ENCODE measurements at places on chromosomes 7 and 10.

DNA sequence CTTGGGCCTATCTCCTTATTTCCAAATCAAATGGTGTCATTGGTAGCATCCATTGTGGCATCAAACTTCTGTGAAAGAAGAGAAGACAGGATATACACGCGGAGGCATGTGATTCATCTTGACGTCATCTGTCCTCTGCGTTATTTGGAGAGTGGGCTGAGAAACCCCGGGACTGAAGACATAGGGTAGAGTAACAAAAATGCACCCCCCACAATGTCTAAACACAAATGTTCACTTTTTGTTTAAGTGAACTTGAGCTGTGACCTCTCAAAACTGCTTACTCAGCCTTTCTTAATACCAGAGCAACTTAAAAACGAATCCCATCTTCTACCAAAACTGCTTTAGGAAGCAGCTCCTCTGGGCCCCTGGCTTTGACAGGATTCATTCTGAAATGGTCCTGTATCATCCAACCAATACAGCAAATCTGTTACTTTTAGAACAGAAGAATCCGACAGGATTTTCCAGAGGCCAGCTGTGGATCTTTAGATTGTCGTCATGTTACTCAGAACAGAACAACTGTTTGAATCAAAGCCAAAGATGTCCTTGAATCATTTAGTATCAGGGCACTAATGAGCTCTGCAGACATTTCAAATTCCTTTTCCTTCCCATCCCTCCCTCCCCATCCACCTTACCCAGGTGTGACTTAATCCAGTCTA, 438.1 kb downstream of the SUGCT start:
- no peak for DNase-seq

DNA sequence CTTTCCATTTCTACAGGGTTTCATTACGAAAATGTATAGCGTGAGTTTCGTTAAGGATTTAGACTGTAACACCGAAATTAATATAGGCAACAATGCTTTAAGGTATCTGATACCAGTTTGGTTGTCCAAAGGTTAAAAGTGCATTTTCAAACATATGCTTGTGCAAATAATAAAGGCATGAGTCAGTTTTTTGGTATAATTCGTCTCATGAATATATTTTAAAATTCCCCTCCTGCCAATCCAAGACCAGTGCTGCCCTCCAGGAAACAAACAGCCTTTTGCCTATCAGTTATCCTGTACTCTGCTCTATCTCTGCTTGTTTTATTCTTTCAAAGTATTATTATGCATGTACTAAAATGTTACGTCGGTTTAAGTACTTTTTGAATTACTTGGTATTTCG, 2.0 kb downstream of the LCOR start:
- no peak for DNase-seq

DNA sequence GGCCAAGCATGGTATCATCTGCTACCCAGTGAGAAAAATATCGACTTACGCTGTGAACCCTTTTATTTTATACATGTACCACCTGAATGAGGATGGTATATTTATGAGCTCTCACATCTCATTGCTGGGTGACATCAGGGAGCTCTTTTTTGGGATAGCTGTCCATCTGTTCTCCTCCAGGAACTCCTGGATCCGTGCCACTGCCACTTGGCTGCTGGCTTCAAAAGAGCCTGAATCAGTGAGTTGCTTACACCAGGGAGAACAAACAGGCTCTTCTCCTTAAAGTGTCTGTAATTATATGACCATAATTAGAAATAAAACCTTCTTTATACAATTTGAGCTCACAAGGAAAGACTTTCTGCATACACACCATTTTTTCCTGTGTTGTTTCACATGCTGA, 106.2 kb downstream of the KAT6B start:
- no peak for DNase-seq

DNA sequence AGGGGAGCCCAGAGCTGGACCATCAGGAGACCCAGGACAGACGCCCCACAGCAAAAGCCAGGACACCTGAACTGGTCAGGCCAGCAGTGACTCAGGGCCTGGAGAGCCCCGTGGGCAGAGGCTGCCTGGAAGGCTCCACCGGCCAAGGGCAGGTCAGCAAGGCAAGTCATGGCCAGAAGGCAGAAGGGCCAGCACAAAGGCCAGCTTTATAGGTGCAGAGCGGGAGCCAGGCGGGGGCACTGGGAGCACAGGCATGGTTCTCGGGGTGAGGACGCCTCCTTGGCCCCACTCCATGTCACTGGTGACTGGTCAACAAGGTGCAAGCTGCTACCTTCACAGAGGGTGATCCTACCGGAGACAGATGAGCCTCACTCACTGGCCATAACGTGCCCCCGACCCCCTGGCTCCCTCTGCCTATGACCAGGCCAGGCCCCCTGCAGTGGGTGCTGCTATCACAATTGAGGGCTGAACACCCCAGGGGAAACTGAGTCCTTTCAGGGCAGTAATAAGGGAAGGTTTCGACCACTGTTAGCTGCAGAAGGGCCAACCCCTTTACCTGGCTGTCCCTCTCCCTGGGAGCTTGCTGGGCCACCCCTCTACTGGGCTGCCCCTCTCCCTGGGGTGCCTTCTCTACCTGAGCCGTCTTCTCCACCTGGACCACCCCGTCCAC, 317.4 kb downstream of the PTPRN2 start:
- DNase-seq = no peak

- no peak for DNase-seq
Measured at GRCh38 chr7:158868764-158869410, 12.5 kb downstream of the DYNC2I1 start.

DNA sequence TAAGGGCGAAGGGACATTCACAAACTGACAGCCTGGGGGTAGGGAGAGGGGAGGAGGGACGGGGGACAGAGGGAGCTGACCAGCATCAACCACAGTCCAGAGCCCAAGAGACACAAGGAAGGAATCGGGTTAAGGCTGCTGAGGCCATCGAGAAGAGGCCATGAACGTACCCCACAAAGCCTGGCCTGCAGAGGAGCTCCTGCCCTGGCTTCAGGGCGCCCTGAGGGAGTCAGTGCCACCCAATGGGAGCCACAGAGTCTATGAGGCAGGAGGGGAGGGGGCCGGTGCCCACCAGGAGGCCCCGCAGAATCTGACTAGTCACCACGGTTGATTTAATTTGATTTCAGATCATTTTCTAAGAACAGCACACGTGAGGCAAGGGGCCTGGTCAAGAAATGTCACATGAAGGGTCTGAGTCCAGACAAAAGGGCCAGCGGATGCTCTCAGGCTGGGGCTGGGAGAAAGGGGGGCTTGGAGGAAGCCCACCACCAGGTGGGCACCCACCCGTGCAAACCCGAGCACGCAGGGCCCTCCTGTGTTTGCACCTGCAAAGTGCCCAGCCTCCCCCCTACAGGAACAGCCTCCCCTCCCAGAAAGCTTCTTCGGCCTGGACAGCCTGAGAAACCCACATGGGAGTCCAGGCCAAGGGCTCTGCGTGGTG, 40.4 kb downstream of the CAMK2B start:
- DNase-seq = no peak

- no peak for DNase-seq
Measured at GRCh38 chr10:74419958-74420375, 268.9 kb downstream of the ADK start.

GRCh38 chr7:114703677-114704076, 218.2 kb upstream of the MDFIC start:
- DNase-seq = no peak

- DNase-seq = no peak
Measured at GRCh38 chr10:11108356-11108755, 90.7 kb downstream of the CELF2 start.

DNA sequence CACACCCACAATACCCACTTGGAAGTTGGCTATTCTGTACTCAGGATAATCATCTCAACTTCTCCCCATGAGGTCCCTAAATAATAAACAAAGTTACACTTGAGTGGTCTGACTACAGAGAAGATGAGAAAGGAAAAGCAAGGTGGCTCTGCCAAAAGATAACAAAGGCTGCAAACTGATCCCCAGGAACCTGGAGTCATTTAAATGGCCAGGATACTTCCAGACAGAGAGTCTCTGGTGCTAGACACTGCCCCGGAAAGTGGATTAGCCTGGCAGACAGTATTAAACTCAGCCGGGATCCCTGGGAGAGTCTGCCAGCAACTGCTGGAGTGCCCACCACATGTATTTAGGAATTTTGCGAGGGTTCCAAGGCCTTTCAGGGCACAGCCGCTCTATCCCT, 93.7 kb downstream of the DGKI start:
- DNase-seq = no peak

GRCh38 chr10:110151467-110151866, 55.9 kb upstream of the MXI1 start:
- peak; percentile 52 for DNase-seq

DNA sequence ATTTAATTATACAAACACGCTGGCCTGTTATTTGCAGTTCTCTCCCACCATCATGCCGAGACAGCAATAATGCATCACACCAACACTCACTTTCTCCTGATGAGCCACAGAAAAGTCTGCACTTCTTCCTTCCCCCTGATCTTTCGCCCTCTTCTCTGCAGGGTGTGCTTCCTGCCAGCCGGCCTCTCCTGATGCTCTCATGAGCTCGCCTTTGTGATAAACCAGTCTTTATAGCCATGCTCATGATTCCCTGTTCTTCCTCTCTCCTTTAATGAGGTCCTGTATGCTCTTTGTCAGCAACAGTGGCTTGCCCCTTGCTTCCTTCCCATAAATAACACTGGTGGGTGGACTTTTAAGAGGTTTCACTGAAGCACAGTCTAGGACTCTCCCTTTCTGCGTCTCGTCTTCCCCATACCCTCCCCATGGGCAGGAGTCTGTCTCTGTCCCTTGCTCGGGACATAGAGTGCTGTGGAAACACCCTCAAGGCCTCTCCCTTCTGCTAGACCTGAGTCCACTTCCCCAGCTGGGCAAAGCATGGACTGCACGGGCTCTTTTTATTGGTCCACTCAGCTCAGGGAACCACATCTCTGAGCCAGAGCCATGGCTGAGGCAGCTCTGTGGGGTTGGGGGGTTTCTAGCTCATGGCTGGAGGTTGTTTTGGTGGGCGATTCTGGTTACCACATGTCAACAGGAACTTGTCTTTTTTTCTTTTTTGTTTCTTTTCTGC, 133.9 kb downstream of the C10orf105 start:
- no peak for DNase-seq

GRCh38 chr7:105623378-105623777, 42.1 kb upstream of the EFCAB10 start:
- DNase-seq = no peak

DNA sequence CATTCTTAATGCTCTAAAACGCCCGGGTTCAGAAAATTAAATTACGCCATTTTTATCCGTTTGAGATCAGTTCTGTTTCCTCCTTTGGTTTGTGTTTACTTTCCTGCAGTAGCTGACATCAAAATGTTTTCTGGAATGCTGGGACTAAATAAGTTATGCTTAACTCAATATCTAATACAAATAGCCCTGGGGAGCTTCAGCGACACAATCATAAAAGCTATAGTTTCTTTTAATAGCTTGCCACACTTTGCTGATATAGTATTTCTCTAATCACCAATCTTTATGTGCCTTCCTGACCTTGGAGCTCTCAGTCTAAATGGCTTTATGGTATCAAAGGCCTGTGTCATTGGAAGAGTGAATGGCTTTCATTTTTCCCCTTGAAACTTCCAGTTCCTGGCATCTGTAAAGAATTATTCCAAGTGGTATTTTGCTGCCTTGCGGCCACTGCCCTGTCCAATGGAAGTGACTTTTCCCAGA, 202.7 kb downstream of the HDAC9 start:
- no peak for DNase-seq

DNA sequence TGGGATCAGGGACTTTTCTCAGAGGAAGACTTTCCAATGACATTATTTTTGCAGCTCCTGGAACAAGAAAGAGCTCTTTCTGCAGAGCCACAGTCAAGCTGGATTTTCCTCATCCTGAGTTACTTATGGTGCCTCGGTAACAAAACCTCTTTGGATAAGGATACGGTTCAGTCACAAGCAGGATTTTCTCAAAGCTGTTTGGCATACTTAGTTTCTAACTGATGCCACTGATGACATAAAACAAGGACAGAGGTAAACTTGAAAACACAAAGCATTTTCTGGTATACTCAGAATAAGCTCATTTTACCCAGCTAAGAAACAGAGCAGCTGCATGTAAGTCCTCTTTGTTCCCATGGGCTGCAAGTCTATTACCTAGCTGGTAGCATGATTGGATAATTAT, 340.9 kb upstream of the MEOX2 start:
- no peak for DNase-seq

DNA sequence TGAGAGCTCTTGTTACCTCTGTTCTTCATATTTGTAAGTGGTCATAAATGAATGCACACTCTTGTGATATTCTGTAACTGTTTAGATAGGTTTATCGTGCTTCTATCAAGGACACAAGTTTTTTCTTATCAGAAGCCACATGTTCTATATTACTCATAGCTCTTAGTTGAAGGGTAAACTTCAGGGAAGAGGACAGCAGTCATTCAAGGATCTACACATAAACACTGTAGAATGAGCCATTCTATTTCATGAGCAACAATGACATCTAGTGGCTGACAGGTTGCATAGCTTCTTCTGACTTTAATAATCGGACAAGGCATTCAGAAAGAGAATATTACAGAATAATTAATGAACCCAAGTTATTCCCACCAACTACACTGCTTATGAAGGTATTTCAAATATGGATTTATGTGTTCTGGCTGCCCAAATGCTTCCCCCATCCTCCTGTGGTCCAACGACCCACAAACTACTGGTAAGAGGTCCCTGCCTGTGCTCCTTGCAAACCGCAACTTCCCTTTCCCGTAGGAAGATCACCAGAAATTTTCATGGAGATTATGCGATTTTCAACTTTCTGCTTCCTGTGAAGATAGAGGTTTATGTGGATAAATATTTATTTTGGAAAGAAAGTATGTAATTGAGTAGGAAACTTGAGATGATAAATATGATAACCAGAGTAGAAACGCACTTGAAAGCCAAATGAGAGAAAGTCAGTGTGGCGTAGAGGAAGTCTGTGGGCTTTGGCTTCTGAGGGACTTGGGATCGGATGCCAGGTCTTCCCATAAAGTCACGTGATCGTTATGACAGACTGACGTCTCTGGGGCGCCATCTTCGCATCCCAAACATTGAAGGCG, 16.8 kb upstream of the ABCB5 start:
- peak; percentile 79 for DNase-seq

DNA sequence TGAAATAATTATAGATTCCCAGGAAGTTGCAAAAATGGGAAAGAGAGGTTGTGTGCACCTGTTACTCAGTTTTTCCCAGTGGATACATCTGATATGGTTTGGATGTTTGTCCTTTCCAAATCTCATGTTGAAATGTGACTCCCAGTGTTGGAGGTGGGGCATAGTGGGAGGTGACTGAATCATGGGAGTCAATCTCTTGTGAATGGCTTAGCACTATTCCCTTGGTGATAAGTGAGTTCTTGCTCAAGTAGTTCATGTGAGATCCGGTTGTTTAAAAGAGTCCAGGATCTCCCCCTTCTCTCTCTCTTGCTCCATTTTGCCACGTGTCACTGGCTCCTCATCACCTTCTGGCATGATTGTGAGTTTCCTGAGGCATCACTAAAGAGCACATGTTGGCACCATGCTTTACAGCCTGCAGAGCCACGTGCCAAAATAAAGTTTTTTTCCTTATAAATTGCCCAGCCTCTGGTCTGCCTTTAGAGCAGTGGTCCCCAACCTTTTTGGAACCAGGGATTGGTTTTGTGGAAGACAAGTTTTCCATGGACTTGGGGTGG, 149.2 kb downstream of the RAMP3 start:
- no peak for DNase-seq

- no peak for DNase-seq
Measured at GRCh38 chr7:74258639-74259038, 4.4 kb upstream of the RFC2 start.
